ENCODE measurements at places on chromosomes 6 and 20.

DNA sequence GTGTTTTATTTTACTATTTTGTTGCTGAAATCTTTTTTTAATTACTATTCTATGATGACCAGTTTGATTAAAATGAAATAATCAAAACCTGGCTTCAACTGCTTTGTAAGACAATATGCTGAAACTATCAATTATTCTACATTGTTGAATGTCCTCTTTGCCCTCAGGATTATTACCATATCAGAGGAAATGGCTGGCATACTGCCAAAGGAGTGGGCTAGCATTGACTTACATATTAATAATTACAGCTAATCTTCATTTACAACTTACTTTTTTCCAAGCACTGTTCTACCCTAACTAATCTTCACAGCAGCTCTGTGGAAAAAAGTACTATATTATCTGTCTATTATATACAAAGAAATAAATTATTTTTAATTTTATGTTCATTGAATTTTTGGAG, 560.5 kb downstream of the BCKDHB start:
- no peak for DNase-seq

DNA sequence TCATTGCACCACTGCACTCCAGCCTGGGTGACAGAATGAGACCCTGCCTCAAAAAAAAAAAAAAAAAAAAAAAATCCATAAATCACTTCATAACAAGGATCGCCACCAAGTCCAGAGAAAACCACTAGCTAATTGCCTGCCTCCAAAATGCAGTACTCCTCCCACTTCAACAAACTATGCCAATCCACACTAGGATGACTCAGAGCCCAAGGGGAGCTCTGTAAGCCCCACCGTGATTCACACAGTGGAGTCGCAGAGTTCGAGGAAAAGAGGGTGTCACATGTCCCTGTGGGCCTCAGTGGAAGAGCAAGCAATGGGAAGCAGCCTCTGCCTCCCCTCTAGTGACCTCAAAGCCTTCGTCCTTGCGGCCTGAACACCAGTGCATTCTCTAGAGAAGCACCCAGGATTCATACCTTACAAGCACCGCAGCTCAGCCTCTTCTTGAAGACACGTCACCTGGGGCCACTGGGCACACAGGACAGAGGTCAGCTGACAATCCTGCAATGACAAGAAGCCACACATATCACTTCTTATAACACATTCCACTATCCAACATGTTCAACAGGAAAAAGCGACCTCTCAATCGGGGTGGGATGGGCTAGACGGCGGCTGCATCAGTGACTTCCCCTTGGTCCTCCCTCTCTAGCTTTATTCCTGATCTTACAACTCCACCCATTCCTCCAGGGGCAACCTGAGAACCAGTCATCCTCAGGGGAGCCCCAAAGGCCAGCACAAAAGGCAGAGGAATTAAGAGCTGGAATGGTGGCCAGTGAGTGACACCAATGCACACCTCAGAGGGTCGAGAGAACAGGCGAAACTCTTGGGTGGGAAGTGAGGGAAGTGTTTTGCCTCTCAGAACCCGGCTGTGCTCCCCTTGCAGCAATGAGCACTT, 8.9 kb downstream of the SNHG17 start:
- no peak for DNase-seq

DNA sequence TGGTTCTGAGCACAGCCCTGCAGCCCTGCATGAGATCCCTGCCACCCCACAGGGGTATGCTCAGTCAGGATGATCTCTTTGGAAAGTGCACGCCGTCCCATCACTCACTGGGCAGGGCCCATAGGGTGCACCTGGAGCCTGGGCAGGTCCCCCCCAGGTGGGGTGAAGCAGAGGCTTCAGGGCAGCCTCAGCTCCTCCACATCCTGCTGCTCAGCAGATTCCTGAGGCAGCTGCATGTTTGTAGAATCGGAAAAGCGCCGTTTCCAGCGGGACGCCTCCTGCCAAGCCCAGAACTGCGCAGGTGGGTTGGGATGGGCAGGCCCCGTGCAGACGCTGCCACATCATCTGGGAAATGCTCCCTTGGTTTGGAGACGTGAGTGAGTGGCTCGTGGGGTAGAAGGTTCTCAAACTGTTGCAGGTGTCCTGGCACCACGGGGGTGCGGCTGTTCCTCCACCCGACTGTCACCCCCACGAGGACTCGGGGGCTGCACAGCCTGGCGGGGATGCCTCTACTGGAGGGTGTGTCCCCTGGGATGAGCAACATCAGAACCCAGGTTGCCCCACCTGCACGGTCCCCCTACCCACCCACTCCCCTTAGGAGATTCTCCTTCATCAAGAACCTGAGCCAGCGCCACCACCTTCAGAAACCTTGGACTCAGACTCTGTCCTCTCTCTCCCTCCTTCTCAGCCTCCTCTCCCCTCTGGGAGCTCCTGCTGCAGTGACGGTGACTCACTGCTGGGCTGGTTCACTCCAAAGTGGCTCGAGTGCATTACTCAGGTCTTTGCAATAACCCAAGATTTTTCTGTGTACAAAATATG, 334.1 kb downstream of the TAF4 start:
- no peak for DNase-seq

GRCh38 chr20:57223648-57224489, 42.6 kb downstream of the BMP7 start:
- no peak for DNase-seq

GRCh38 chr6:108383981-108384380, 89.1 kb downstream of the AFG1L start:
- no peak for DNase-seq

- no peak for DNase-seq
Observed at GRCh38 chr6:70424291-70424690, 11.0 kb downstream of the FAM135A start.

- no peak for DNase-seq
Observed at GRCh38 chr6:136873748-136874147, 48.4 kb upstream of the SLC35D3 start.

DNA sequence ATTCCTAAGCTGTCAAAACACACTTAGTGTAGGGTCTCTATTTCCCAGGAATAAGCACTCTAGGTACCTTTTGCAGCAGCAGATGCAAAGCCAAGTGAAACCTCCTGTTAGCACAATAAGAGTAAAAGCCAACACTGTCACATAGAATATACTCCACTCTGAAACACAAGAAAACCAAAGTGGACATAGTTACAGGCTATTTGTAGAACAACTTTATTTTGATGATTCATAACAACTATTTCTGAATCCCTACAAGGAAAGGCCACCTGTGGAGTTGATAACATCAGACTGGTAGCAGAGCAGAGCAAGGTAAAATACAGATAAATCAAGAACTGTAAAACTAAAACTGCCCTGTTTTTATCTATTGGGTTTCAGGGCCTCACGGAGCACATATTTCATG, 59.7 kb downstream of the ALDH5A1 start:
- DNase-seq = no peak

DNA sequence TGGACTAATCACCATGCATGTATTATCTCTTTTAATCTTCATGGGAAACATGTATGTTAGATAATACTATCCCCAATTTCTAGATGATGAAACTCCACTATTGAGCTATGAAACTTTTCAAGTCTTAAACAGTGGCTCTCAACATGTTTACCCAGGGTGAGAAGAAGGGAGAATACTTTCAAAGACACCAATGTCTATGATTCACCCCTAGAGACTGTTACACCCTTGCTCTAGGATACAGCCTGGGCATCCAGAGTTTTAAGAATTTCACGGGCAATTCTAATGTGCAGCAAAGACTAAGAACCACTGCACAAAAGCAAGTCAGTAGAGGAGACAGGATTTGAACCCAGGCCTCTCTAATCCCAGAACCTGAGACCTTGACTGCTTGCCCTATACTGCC, 47.8 kb downstream of the GFOD1 start:
- no peak for DNase-seq

DNA sequence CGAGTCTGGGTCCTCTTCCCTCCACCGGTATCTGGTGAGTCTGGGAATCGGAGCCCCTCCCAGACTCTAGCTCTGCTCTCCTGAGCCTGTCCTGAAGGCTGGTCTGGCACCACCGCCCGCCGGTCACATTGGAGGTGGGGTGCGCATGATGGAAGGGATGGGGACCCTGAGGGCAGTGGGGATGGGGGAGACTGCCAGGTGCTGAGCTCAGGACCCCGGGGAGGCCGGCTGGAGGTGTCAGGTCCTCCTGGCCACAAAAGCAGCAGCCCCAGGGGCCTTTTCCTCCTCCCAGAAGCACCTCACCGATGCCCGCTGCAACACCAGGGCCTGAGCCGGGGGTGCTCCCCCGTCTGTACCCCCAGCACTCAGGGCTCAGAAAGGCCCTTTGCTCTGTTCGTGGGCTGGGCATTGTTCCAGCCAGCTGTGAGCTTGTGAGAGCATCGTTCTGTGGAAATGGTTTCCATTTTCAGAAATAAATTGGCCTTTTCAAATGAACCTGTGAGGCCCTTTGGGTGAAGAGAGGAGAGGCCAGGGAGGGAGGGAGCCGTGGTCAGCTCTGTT, 2.5 kb upstream of the NPBWR2 start:
- no peak for DNase-seq

GRCh38 chr20:58712151-58712791, 19.7 kb downstream of the NPEPL1 start:
- no peak for DNase-seq

GRCh38 chr6:17102258-17102870, 514 bp downstream of the STMND1 start:
- DNase-seq = no peak

GRCh38 chr6:799769-800168, 106.8 kb upstream of the EXOC2 start:
- no peak for DNase-seq

GRCh38 chr20:40073535-40074111, 615.4 kb downstream of the MAFB start:
- DNase-seq = no peak

DNA sequence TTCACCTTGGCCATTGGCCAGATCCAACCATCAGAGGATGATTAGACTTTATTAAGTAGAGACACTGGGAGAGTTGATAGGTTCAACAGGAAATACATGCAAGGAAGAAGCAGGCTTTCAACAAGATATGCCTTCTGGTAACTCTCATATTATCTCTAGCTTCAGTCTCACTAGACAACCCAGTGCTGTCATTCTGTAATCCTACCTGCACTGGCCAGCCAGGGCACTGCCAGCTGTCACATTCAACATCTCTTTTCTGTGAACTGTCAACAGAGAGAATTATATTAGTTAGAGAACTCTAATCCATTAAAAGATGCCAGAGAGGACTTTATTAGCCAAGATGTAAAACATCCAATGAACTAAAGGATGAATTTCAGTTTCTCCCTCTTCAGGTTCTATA, 337.9 kb upstream of the JAG1 start:
- DNase-seq = no peak

GRCh38 chr6:30709101-30709868, 7.8 kb downstream of the MDC1 start:
- DNase-seq = no peak
